Femur (tissue), 1 donor: ENCODE measurements at places on chromosomes 16 and 17.

GRCh38 chr16:66953462-66954096, 7.5 kb upstream of the CES3 start:
- DNase-seq = no peak

GRCh38 chr17:30278032-30278431, 13.7 kb downstream of the BLMH start:
- no peak for DNase-seq

- no peak for DNase-seq
These were observed 331.4 kb downstream of the CA10 start for GRCh38 chr17:51827140-51827539.

GRCh38 chr16:72455743-72456659, 284.0 kb upstream of the PMFBP1 start:
- no peak for DNase-seq

- DNase-seq = no peak
These were observed 70.6 kb downstream of the TMC6 start for GRCh38 chr17:78058001-78058400.

DNA sequence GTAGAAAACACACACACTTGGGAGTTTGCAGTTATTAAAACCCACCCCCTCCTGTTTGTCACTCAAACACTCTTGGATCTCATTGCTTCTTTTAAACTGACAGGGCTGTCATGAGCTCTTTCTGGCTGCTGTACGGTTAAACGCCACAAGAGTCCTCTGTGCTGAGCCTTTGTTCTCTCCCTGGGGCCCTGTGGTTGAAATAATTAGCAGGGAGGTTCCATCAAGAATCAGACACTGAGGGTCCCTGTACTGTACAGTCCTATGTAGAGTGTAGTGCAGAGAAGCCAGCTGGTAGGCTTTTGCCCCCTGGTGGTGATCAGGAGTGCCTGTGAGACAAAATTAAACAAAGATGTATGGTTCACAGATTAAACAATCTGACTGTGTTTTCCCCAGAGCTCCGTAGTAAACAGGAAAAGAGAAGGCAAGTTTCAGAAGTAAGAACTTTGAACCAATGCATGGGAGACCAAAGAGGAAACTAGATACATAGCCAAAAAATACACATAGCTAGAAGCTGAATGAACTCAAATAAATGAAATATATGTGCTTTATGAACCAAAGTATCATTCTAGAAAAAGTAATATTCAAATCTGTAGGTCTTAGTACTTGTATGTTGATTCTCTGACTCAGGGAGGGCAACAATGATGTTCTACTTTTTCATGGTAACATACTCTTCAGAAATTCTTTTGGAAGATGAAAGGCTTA, 1.4 kb upstream of the SSH2 start:
- peak; percentile 84 for DNase-seq

DNA sequence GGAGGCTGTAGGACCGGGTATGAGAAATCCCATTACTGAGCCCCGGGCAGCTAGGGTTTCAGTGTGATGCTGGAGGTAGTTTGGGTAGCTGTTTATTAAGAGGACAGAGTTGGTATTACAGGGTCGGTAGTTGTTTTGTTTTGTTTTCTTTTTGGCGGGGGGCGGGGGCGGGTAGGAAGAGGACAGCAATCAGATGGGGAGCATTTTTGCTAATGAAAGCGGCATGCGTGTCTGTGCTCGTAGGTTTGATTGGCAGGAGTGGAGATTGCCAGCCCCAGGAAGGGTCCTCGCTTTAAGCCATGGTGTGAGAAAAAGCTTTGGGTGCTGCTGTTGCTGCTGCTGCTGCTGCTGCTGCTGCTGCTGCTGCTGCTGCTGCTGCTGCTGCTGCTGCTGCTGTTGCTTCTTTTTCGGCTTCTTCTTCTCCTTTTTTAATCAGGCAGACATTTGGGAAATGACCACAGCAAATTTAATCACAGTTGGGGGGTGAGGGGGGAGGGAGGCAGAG, 498.5 kb upstream of the ZFHX3 start:
- no peak for DNase-seq

DNA sequence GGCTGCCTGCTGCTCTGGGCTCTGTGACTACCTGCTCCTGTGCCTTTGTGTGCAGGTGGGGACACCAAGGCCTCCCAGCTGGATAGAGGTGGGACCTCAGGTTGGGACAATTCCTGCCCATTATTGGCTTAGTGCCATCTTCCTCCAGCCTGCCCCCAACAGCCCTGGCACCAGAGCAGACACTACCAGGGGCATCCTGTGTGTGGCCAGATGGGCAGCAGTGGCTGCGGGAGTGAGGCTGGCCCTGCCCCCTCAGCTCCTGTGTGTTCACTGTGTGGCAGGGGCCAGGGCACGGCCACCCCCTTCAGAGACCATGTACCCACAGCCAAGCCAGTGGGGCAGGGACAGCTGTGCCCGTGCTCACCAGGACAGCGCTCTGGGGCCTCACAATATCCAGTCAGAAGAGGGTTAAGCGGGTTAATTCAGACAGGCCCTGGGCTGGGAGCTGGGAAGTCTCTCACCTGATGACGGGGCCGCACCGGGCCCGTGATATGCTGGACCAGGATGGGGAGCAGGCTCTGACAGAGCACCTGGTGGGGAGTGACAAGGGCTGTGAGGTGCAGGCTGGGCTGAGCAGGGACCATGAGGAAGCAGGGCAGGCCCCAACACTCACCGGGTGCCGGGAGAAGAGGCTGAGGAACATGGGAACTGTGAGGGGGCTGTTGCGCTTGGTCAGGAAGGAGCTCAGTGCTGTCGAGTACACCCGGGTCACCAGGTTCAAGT, 13.0 kb downstream of the MYBBP1A start:
- peak; percentile 19 for DNase-seq

DNA sequence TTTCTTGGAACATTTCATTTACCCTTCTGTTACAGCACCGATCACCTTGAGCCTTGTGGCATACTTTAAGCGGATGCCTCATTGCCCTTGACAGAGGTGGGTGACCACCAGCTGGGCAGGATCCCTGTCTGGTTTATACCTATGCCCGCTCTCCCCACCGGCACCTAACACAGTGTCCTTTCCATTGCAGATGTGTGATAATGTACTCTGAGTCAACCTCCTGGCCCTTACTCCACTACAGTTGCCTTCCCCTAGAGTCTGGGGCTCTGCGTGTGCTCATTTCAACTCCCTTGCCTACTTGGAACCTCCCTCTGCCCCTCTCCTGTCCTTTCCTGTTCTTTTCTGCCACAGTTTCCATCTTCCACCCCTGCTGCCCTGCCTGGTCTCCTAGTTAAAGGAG, 60.2 kb upstream of the MED13 start:
- DNase-seq = no peak

DNA sequence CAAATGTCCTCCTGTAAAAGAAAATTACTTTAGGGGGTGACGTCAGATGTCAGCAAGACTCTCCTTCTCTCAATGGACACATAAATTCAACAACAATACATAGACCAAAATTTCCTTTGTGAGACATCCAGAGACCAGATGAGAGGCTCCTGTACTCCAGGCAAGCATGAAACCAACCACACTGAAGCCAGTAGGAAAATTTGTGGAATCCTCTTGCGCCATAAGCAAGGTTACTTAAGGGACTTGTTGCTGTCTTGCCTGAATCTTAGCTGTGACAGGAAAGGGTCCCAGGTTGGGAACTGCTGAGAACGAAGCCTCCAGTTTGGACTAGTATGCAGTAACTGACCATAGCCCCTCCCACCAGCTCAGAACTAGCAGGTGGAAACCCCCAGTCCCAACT, 56.0 kb downstream of the CEP112 start:
- no peak for DNase-seq

- DNase-seq = no peak
These were observed 4.8 kb downstream of the SCGB1C2 start for GRCh38 chr17:142102-142661.

- DNase-seq = peak; percentile 60
These were observed 238.1 kb downstream of the NTN1 start for GRCh38 chr17:9259419-9259818.

- no peak for DNase-seq
These were observed 37.2 kb downstream of the SIAH1 start for GRCh38 chr16:48347980-48348379.

DNA sequence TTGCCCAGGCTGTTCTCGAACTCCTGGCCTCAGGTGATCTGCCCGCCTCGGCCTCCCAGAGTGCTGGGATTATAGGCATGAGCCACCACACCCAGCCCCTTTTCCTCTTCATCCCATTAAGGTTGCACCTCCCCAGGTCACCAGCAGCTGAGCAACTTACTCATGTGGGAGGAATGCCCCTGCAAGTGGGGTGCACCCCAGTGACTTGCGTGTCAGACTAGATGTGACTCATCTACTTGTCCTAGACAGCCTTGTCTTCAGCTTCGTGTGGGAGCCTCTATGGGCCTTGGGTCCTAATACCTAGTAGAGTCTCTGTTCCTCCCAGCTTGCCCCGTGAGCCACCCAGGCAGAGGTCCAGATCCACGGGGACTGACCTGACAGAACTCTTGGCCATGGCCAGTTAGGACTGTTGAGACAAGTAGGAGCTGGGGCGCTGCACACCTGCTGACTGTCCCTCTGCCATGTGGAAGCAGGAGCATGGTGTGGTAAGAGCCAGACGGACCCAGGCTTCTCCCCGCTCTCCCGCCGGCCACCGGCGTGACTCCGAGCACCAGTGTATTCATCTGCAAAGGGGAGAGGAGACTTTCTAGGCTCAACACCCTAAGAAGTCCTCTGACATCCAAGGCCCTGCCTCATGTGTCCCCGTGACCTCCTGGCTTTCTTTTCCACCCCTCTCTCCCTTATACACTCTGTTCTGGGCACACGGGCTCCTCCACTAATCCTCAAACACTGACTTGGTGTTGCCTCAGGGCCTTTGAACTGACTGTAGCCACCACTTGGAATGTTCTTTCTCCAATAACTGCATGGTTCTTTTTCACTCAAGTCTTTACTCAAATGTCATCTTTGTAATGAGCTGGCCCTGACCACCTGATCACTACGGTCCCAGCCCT, 11.6 kb upstream of the CBX4 start:
- DNase-seq = no peak

DNA sequence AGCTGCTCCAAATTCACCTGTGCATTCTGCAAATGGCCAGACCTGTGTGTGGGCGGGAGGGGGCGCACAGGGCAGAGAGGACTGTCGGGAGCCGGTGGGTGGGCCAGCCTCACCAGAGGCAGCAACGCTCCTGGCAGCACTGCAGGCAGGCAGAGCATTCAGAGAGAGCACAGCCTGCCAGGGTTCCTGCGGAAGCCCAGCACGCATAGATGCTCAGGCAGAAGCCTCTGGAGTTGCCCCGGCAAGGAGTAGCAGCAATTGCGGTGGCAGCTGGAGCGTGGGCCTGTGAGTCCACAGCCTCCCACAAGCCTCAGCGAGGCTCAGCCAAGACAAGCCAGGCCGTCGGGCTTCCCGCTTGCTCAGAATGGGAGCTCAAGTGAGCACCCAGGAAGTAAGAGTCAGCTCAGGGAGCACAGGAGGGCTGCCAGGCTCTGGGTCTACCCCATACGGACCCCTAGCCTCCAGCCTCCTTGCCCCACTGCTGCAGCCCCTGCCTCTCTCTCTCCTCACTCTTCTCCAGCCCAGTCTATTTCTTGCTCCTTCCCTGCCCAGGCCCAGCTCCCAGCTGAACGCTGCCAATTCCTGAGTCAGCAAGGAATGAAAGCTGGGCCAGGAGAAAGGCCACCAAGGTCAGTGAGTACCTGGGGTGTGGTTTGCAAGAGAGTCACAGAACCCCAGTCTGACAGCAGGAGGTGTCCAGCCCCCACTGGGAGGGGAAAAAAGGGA, 9.6 kb downstream of the EMC6 start:
- no peak for DNase-seq

DNA sequence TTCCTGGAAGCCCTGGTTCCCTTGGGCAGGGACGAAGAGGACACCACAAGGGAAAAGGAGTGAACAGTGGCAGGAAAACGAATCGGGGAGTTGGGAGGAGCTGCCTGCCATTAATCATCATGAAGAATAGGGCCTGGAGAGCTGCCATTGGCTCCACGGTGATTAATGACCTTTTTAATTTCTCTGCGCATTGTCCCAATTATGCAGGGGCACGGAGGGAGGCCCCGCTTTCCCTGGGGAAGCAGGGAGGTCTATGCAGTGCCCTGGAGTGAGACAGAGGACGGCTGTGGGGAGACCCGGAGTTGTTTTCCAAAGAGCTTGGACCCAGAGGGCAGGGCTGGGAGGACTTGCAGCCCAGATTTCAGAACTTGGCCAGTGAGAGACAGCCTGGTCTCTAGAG, 338.9 kb upstream of the C16orf82 start:
- DNase-seq = no peak

- DNase-seq = peak; percentile 43
These were observed 2.4 kb downstream of the CRAMP1 start for GRCh38 chr16:1614456-1615102.

DNA sequence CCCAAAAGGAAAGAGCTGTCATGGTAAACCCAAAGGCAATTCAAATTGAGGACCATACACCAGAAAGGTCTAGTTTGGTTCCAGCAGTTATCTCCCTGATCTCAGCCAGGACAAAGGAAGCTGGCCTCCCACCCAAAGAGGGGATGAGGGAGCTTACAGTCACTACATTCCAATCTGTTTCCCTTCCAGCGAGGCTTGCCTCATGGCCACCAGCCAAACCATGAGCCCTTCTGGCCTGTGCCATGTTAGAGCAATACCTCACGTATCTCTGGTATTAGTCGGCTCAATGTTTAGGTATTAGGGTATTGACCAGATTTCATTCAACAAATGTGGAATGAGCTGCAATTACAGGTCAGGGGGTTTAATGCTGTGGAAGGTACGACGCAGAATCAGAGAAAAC, 8.4 kb downstream of the NDUFAB1 start:
- no peak for DNase-seq

DNA sequence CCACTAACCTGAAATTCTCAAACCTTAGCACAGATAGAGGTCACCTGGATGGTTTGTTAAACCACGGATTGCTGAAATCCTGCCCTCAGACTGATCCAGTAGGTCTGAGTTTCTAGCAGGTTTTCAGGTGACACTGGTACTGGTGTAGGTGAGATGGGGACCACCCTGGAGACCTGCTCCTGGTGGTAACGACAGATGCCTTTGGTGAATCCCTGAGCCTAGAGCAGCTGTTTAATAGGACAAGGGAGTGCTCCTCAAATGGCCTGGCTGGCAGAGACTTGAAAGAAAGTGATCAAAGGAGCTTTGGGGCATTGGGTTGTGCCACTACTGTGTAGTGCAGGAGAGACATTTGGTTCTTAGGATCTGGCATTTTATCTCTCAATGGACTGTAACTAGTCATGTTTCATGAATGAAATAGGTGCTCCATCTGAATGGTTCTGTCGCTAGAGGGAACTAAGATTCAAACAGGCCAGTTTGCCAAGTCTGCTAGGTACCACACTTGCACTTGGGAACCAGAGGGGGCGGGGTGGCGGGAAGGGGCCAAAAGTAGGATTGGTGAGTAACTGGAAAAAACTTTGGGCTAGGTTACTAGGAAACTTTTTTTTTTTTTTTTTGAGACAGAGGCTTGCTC, 2.9 kb upstream of the IFI35 start:
- no peak for DNase-seq
